ENCODE measurements at places on chromosomes 16 and 17. TPM values are rescaled to one million over a fixed set of nuclear protein-coding genes. Genes with fewer than 3 reads are reported as not detected.

SDK2 gene
- total RNA-seq: not detected

JMJD8 gene
- total RNA-seq: 13.9 TPM

GRCh38 chr16:1691956-1692355 is 13.9 kb downstream of the JPT2 start:
- peaks cover 98% of the 10 kb centered on the region for H3K36me3 ChIP-seq
- H3K27me3 ChIP-seq: no peaks in the 10 kb centered on the region
- peak overlapping the region; percentile 64 for H3K27ac ChIP-seq
- DNase-seq: peak; percentile 70
- peaks cover 64% of the 10 kb centered on the region for H3K4me1 ChIP-seq

- peaks cover 40% of the 10 kb centered on the region for H3K4me1 ChIP-seq
- H3K27me3 ChIP-seq: no peaks in the 10 kb centered on the region
- H3K27ac ChIP-seq: no peak overlapping the region
Measured at GRCh38 chr17:57370037-57370581, 113.8 kb downstream of the MSI2 start.

TBC1D3K gene
- not detected for total RNA-seq

C16orf96 gene
- total RNA-seq: not detected

IL34 gene
- 0.74 TPM for total RNA-seq

DNA sequence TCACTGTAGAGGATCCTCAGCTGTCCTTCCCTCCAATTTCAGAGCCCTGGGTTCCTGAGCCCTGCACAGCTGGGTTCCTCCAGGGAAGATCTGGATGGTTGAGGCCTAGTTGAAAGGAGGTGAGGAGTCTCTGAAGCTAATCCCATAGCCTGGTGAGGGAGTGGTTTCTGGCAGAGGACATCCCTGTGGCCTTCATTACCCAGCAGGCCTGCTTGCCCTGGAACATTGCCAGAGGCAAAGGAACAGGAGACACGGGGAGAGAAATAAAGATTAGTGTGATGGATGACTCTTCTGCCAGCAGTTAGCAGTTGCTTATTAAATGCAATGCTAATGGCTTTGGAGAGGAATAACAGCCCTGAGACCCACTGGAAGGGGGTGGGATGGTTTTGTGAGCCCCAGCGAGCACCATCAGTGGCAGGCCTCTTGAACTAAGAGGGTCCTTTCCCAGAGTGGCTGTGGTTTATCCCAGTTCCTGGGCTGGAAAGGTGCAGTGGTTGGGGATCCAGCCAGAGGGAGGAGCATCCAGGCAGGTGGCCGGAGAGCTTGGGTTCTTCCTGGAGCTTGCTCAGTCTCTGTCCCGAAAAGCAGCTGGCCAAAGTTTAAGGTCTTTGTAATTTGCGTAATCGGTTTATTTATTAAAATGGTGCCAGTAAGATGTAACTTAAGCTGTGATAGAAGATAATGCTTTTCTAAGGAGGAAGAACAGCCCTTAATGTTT is 209.7 kb downstream of the CCDC182 start:
- no peaks in the 10 kb centered on the region for H3K36me3 ChIP-seq
- no peak for DNase-seq
- H3K27ac ChIP-seq: no peak overlapping the region
- no peaks in the 10 kb centered on the region for H3K27me3 ChIP-seq

- H3K27ac ChIP-seq: no peak overlapping the region
- H3K4me1 ChIP-seq: peaks cover 23% of the 10 kb centered on the region
- no peak for DNase-seq
- no peak overlapping the region for H3K4me3 ChIP-seq
- H3K36me3 ChIP-seq: peaks cover 29% of the 10 kb centered on the region
- no peaks in the 10 kb centered on the region for H3K27me3 ChIP-seq
Measured at GRCh38 chr17:41919840-41920579, 1.3 kb upstream of the ACLY start.

DNA sequence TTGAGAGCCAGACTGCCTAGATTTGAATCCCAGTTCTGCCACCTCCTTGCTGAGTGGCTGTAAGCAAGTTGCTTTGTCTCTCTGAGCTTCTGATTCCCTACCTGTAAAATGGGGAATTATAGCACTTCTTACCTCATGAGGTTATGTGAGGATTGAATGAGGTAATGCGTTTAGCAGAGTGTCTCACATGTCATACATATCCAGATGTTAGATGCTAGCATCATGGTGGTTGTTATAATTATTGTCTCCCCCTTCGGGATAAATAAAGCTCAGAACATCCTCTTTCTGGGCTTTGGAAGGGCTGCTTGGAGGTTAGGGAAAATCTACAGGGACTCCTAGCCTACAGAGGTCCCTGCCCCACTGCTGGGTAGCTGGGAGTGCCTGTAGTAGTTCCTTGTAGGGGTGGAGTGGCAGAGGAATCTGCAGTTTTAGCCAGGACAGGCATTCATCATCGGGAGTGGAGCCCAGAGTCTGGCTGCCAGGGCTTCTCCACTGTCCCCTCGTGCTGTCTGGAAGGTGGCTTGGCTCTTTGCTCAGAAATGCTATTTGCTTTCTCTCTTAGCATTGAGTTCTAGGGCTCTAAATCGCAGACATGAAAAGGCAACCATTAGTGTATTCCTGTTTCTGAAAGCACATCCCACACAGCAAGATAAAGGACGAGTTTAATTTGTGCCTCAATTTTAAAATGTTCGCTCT is 137.9 kb upstream of the CACNG3 start:
- H3K27ac ChIP-seq: no peak overlapping the region
- DNase-seq: no peak
- H3K4me1 ChIP-seq: no peaks in the 10 kb centered on the region
- no peaks in the 10 kb centered on the region for H3K27me3 ChIP-seq
- no peaks in the 10 kb centered on the region for H3K36me3 ChIP-seq

GRCh38 chr16:83705856-83706255 is 101.9 kb upstream of the HSBP1 start:
- H3K36me3 ChIP-seq: no peaks in the 10 kb centered on the region
- H3K27ac ChIP-seq: peak overlapping the region; percentile 45
- peak; percentile 12 for DNase-seq
- no peak overlapping the region for H3K4me3 ChIP-seq

DNA sequence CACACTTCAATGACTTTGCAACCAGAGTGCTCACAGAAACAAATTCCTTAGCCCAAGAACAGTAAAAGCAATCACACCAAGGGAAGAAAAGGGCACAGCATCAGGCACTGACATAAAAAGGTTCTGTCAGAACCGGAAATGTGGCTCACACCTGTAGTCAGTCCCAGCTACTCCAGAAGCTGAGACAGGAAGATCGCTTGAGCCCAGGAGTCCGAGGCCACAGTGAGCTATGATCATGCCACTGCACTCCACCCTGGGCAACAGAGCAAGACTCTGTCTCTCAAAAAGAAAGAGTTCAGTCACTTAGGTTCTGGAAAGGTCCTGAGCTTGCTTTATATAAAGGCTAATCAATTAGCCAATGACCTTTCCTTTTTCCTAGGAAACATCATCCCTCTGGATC is 22.7 kb downstream of the YWHAE start:
- H3K4me1 ChIP-seq: peaks cover 17% of the 10 kb centered on the region
- H3K4me3 ChIP-seq: no peak overlapping the region
- no peak for DNase-seq
- peaks cover 68% of the 10 kb centered on the region for H3K36me3 ChIP-seq
- H3K27ac ChIP-seq: no peak overlapping the region

DNA sequence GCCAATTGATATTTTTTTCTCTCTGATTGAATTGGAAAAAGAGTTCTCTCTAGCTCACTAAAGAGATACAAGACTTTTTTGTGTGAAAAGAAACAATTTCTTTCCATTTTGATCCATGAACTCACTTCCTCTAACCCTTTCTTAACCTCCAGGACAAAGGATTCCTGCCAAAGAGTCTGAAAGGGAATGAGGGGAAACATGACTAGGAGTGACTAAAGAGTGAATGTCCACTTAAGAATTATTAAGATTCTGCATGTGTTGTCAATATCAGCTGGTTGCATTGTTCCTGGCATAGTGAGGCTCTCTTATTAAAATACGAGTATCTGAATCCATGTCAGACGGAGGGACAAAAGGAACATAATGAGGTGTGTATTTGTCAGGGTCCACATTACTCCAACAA is 344.7 kb downstream of the GRIN2A start:
- H3K4me1 ChIP-seq: no peaks in the 10 kb centered on the region
- H3K36me3 ChIP-seq: no peaks in the 10 kb centered on the region
- H3K4me3 ChIP-seq: no peak overlapping the region
- DNase-seq: no peak
- no peak overlapping the region for H3K27ac ChIP-seq

TRAF7 gene
- 39.5 TPM for total RNA-seq

DNA sequence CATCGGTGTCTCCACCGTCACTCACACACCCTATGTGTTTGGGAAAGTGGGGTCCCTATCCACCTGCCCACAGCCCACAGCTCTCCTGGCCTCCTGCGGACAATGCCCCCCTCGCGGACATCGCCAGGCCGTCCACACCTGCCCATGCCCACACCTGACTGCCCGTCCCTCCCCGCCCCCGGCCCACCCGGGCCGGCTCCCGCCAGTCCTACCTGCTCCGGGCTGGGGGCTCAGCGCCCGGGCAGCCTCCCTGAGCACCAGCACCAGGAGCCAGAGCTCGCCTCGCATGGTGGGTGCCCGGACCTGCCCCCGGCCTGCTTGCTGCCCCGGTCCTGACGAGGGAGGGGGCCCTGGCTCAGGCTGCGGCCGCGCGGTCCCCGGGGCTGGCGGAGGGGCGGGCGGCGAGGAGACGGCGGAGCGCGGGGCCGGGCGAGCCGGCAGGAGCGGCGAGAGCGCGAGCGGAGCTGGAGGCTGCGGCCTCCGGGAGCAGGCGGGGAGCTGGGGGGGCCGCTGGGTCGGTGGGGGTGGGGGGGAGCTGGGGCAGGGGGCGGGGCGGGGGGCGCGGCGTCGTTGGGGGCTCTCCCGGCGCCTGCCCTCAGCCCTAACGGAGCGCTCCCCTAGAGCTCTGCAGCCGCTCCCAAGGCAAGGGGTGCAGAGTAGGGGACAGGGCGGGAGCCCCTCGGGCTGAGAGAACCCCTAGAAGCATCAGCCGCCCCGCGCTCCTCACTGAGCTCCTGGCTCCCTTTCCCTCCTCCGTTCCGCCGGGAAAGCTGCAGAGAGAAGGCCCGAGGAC is at the start of gene PLXDC1:
Gene PLXDC1, minus strand, starts transcription at position 488 of the 793 bp plus-strand sequence. Its CDS starts 200 bp downstream, at position 288.
- H3K4me1 ChIP-seq: peaks cover 7% of the 10 kb centered on the region
- H3K36me3 ChIP-seq: no peaks in the 10 kb centered on the region
- no peak within 1 kb of the TSS for H3K27ac ChIP-seq
- peaks cover 18% of the 10 kb centered on the region for H3K27me3 ChIP-seq

DNA sequence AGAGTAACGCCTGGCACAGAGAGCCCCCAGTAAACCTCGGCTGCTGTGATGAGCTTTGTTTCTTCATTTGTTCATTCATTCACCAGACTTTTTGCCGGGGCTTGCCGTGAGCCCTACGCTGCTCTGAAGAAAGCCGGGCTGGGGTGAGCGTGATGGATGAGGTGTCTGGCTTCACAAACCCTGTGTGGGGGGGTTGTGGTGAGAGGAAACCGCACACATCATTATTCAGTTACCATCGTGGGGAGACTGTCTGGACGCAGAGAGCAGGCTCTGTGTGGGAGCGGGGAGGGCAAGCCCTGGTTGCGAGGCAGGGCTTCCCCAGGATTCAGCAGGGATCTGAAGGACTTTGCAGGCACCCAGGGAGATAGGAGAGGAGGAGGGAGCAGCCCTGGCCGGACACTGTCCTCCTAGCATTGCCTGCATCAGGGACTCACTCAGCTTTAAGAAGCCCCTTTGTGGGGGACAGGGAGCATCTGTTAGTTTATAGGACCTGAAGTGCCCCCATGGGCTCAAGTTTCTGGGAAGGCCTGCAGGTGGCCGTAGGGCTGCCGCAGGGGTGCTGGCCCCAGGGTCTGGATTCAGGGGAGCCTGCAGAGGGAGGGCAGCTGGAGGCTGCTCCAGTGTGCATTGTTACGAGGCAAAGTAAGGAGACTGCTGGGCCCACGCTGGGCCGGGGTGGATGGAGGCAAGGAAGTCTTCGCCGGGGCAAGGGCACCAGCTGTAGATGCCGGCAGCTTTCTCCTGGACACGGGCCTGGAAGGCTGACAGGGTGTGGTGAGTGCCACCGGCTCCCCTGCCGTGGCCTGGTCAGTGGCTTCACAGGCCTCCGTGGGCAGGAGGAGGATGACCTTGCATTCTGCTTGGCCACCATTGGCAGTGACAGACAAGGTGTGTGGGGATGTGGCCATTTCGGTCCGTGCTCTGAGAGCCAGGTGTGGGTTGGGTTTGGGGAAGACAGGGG is 334.5 kb downstream of the SEC14L1 start:
- H3K4me3 ChIP-seq: no peak overlapping the region
- H3K36me3 ChIP-seq: peaks cover 2% of the 10 kb centered on the region
- peak; percentile 79 for DNase-seq
- no peaks in the 10 kb centered on the region for H3K27me3 ChIP-seq

DNA sequence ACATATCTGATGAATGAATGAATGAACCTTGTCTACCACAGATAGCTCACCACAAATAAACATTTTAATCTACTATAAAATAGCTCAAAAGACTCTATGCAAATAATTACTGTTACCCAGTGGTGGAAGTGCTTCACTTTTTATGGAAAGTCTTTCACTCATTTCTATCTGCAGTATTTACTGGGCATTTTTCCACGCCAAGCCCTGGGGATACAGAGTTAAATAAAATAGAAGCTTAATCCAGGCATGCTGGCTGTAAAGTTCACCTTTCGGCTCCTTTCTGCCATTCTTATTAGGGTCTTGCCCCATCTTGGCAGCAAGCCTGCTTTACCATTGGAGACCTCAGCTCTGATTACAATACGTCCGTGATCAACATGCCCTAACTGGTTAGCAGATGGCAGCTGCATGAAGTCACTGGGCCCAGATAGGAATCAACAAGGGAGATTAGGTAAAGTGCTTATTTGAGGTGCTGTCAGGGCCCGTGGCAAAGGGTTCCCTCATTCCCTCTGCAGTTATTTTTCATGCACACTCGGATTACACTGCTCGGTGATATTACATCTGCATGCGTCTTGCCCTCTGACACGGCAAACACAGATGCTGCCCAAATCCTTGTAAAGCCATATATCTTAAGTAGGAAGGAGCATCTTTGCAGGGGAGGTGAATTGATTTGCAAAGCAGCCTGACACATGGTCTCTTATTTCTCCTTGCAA is 648.9 kb downstream of the WWOX start:
- no peaks in the 10 kb centered on the region for H3K27me3 ChIP-seq
- H3K4me3 ChIP-seq: no peak overlapping the region
- DNase-seq: no peak
- no peak overlapping the region for H3K27ac ChIP-seq

RNF40 gene
- total RNA-seq: 103 TPM

DNA sequence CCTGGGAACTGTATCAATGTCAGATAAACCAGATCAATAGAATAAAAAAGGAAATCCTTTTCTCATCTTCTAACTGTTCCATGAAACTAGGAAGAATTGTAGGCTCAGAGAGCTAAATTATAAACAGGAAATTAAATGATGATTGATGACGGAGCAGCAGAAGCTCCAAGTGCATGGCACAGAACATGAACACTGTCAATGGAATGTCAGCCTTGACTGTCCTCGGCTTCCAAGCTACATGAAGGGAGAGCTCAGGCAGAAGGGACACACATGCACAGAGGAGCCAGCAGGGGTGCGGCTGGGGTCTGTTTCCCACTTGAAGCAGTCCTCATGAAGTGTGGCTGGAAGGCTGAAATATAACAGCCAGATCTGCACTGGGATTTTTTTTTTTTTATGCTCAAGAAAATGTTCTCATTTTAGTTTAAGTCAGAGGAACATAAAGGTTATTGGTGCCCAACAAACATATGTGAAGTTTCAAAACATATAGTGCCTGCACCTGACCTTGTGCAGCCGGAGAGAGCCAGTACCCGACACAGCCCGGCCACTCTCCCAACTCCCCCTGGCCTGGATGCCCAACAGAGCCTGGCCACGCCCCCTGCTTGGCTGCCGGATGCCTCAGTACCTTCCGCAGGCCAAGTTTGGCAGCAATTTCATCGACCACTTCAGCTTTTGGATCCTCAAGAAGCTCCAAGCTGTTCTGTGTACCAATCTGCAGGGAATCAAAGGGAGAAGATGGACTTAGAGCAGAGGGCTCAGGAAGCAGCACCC is 37.0 kb downstream of the NPLOC4 start:
- DNase-seq: peak; percentile 69
- H3K27me3 ChIP-seq: no peaks in the 10 kb centered on the region
- H3K4me3 ChIP-seq: no peak overlapping the region
- H3K36me3 ChIP-seq: peaks cover 97% of the 10 kb centered on the region

All from SJSA1 (cell line).